OCI-LY7 (cell line): ENCODE measurements at places on chromosomes 3 and 15. TPM values are rescaled to one million over a fixed set of nuclear protein-coding genes. Genes with fewer than 3 reads are reported as not detected.

The LYZL4 gene
- not detected in 2 replicates for total RNA-seq

The MRAS gene
- total RNA-seq: not detected in 2 replicates

The VGLL3 gene
- not detected in 2 replicates for total RNA-seq

The CLDN1 gene
- total RNA-seq: not detected in 2 replicates

The MUSTN1 gene
- total RNA-seq: 1.7 and 2.8 TPM in 2 replicates

The KNG1 gene
- total RNA-seq: not detected in 2 replicates

The TMEM212 gene
- not detected in 2 replicates for total RNA-seq

The HOMER2 gene
- 5.6 and 6.3 TPM in 2 replicates for total RNA-seq

The PLA2G4F gene
- not detected in 2 replicates for total RNA-seq

The SLC2A2 gene
- total RNA-seq: not detected in 2 replicates

The SLC24A5 gene
- not detected in 2 replicates for total RNA-seq

The TRANK1 gene
- total RNA-seq: 57.1 and 66.3 TPM in 2 replicates

The LRRN1 gene
- not detected in 2 replicates for total RNA-seq

The ABCC5 gene
- total RNA-seq: 24.8 and 27.2 TPM in 2 replicates

The SORD gene
- 17.8 and 18.5 TPM in 2 replicates for total RNA-seq

The ITGA11 gene
- total RNA-seq: not detected in 2 replicates
